ENCODE measurements at places on chromosomes 3 and 15.

- no peak for DNase-seq
Observed at GRCh38 chr15:29692527-29692926, 129.7 kb downstream of the TJP1 start.

DNA sequence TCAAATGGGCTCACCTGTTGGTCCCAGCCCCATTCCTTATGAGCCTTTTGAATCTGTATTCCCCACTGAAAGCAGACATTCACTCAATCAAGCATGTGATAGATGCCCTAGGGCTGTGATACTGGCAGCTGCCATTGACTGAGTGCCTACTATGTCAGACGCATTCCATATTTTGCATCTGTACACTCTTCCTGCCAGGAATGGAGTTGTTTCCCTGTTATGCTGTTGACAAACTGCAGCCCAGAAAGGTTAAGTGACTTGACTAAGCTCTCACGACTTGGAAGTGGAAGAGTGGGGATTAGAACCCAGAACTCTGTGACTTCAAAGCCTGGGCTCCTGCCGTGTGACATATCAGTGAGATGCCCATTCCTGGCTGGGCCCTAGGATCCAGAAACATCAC is 211.4 kb downstream of the RPLP1 start:
- no peak for DNase-seq

DNA sequence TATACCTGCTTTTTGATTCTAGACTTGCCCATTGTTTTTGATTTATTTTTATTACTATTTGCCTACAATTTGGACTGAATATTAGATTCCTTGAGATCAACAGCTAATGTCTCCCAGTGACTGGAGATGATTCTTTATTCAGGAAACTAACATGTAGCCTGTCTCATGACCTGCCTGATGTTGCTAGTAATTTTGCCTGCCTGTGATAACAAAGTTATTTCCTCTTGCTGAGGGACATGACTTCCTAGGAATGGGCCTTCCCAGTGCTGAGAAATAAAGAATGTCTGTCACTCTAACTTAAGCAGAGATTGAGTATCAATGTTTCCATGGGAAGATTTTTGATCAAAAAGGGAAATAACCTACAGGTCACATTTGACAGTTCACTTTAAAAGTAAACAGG is 13.4 kb upstream of the NPHP3 start:
- DNase-seq: no peak

DNA sequence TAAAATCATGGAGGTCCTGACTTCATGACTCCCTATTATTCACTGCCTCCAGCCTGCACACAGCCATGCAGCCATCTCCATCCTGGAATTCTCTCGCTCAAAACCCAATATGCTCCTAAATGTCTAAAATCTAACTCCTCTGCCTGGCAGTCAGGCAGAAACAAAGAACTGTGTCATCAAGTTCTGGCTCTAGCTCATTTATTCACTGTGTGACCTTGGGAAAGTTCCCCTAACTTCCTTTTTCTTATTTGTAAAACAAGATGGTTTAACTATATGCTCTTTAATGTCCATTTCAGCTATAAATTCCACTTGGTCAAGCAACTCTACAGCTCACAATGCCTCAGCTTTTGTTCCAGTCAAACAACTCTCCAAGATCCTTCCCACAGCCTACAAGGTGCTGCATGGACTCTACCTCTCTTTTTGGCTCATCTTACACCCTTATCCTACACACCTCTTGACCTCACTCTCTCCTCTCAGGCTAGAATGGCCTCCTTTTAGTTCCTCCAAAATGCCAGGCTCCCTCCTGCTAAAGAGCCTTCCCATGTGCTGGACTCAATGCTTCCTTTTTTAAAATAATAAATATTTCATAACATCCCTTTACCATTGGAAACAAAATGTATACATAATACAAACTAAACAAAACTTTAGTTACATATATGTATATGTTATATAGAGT is 16.4 kb downstream of the PIK3CB start:
- no peak for DNase-seq
